ENCODE measurements at places on chromosomes 7 and 10.

GRCh38 chr10:114917927-114918672, 19.9 kb upstream of the TRUB1 start:
- DNase-seq = peak; percentile 92

DNA sequence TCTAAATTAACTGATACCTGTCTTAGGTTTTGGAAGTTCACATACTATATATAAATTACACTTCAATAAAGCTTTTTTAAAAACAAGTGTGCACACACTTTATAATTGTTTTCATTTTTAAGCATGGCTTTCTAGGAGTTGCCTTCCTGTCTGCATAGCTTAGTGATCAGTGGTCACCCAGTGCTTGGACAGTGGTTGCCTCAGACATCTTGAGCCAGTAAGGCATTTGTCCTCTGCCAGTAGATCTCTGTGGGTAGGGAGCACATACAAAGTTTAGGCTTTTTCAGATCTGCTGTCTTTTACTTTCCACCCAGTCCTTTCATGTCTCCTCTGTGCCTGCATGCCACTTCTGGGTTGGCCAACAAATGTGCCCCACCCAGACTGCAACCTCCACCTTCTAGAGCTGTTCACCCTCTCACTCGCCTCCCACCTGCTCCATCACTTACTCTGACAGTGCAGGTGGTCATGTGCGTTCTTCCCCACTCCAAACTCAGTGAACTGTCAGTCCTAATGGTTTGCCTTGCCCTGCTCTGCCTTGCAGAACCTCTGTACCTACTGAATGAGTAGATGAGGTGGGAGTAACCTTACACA, 31.7 kb downstream of the TPST1 start:
- DNase-seq = no peak

DNA sequence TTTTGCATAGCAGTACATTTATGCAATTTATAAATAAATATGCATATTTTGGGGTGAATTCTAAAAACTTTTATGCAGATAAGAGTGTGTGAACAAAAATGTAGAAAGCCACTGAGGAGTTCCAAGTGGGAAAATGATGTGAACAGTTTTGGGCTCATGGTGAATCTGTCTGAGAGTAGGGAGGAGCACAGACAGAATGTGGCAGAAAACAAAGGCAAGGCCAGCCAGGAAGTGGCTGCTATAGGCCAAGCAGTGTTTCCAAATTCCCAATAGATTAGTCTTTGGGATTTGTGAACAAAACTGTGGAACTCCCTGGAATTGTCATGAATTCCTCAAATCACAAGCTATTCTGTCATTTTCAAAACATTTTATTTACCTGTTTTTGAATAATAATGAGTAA, 73.6 kb upstream of the AMPH start:
- no peak for DNase-seq

DNA sequence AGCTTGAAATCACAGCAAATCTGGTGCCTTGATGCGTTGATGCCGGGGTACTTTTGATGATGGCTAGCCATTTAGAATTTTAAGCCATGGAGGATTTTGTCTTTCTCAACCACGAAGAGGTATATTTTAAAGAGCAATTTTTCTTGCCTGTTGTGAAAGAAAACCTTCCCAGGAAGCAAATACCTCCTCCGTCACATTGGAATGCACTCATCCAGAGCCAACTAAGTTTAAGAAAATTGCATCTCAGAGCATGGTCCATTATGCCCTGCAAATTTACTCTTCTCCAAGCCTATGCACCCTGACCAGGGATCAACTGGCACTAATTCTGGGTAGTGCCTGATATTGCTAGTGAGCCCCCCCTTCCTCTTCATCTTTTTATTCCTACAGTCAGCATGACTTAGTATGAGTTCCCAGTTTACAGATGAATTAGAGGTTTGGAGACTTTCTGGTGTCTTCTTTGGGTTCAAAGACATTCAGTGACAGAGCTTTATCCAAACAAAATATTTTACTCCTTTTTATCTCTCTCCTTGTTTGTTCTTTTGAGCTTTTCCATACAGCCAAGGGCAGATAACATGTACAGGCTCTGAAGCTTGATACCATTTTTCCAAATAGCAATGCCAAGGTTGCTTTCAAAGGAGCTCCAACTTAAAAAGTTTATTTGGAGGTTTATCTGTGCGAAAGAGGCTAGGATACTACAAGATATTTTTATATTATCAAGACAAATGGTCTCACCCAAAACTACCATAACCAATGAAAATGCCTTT, 56.6 kb upstream of the ANK3 start:
- DNase-seq = no peak

DNA sequence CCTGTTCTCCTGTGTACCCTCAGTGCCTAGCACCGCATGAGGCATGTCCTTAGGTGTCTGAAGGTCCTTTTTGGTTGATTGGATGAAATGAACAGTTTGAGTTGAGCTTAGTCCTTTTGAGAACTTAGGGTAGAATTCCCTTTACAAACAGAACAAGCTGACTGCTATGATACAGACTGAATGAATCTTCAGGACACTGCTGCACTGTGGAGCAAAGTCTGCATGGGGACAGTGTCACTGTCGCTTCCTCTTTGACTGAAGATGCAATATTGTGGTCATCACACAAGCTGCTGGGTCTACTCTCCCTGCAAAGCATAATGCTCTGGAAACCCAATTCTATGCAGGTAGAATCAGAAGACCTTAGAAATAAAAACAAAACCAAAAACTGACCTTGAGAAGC, 8.6 kb upstream of the PLAU start:
- DNase-seq = no peak

- no peak for DNase-seq
Measured at GRCh38 chr7:3436112-3436511, 135.1 kb downstream of the SDK1 start.

GRCh38 chr10:88551246-88551645, 31.9 kb downstream of the RNLS start:
- DNase-seq = no peak

DNA sequence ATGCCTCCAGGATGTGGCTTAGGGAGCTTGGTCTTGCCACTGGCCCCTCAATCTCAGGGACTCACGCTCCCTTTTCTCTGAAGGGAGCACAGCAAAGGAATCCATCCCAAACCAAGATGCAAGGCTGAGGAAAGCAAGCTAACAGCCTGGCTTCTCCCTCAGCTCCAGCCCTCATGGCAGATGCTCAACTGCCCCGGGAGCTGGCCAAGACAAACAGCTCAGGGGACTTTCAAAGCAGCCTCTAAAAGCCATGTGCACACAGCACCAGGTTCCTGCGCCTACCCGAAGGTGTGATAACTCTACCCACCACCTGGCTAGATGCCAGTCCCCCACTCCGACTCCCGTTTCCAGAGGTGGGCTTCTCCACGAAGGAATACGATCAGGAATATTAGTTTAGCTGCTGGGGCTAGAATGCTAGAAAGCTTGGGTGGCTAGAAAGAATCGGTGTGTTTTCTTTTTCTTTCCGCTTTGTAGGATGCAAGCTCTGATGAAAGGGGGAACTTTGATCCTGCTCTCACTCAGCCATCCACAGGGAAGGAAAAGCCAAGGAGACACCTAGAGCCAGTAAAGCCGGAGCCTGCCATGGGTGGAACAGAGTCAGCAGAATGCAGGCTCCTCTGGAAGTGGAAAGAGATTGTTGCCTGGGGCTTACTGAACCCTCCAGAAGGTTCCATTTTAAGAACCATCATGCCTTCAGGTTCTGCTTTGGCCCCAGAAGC, 89.0 kb upstream of the FGFR2 start:
- DNase-seq = no peak

DNA sequence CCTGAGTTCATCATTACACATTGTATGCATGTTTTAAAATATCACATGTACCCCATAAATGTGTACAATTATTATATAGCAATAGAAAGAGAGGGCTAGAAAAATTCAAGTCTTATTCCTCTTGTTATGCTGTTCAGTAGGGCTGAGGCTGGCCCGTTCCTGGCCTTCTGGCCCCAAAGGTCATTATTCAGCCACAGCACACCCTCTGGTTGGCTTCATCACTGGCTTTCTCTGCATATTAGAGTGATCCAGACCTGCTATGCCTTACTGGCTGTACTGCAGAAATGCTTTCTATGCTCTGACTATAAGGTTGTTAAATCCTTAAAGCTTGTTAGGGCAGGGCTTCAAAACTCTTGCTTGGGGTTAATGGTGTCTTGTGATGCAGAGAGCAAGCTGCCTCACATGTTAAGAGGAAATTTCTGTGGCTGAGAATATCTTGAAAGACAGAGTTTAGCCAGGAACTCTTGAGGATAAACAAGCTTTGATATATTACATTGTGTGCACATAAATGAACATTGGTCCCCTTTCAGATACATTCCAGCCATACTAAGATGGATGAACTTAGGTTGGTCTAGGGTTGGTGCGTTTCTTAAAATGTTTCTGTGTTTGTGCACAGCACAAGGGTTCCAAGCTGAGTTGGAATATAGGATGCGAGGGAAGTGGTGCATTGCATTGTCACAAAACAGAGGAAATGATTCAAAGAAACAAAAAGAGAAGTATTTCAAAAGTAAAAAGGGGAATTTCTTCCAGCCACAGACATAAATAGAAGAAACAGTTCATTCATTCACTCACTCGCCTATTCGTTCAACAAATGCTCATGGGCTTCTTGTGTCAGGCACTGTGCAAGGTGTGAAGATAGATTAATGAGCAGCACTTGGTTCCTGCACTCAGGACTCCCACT, 61.6 kb upstream of the WDR11 start:
- DNase-seq = no peak

- peak; percentile 88 for DNase-seq
Measured at GRCh38 chr7:112930787-112931186, 140.6 kb upstream of the TMEM168 start.

- DNase-seq = no peak
Measured at GRCh38 chr10:14562218-14563075, 212.2 kb downstream of the FAM107B start.

- no peak for DNase-seq
Measured at GRCh38 chr7:154947604-154948003, 55.3 kb downstream of the PAXIP1 start.

DNA sequence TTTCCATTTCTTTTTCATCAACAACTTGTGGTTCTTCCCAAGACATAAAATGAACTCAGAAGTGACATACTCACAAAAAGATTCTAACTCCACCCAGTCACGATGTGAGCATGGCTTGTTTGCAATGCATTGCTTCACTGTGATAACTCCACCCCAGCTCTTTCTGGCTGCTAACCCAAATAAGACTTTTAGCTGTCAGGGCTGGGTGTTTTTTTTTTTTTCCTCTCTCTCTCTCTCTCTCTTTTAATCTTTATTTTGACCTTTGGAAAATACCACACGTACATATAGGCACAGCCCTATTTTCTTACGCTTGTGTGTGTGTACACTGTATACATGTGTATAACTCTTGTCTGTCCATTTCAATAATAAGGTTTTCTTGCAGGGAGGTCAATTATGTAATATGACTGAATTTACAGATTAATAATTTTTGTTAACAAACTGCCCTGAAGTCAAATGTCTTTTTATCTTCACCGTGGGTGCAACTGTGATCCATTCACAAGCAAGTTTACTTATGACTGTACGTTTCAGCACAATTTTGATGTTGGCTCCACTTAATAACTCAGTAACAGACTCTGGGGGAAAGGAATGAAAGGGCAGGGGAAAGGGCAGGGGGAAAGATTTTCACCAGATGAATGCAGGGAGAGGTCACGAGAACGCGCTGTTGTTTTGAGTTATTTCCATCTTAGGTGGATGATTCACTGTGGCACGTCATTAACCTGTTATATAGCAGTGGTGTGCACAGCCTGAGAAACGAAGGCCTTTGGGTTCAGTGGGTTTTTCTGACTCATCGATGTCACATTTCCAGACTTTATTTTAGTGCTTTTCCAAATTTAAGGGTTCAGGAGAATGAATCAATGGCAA, 49.1 kb downstream of the APBB1IP start:
- DNase-seq = peak; percentile 57

- no peak for DNase-seq
Measured at GRCh38 chr7:93592588-93593266, 18.2 kb upstream of the CALCR start.

DNA sequence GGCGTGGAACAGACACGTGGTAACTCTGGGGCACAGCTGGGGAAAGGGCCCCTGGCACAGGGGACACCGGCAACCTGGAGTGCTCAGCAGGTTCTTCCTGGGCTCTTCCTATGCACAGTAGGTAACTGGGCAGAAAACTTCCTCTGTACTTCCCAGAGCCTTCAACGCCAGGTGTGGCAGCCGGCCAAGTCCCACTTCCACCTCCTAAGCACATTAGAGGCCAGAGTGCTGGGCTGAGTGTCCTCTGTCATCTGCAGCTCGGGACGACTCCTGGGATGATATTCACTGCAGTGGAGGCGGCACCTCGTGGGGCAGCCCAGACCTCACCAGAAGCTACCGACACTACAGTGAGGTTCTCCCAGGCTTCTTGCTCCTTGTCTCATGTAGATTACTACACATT, 114.5 kb downstream of the LARP4B start:
- no peak for DNase-seq

DNA sequence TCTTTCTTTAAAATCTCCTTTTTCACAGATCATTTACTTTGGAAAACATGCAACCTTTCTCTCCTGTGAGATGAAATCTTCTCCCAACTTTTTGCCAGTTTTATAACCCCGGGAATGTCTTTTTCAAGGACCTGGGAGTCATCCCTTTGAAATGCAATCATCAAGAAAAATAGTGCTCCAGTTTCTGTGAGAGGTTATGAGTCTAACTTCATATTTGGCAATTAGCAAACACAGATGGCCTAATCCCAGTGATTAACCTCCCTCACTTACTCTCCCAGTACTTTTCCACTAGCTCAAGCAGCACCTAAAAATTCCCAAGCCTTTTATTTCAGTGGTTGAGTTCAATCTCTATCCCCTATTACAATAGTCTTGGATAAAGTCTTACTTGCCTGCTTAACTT, 185.8 kb upstream of the TMEM106B start:
- DNase-seq = no peak

DNA sequence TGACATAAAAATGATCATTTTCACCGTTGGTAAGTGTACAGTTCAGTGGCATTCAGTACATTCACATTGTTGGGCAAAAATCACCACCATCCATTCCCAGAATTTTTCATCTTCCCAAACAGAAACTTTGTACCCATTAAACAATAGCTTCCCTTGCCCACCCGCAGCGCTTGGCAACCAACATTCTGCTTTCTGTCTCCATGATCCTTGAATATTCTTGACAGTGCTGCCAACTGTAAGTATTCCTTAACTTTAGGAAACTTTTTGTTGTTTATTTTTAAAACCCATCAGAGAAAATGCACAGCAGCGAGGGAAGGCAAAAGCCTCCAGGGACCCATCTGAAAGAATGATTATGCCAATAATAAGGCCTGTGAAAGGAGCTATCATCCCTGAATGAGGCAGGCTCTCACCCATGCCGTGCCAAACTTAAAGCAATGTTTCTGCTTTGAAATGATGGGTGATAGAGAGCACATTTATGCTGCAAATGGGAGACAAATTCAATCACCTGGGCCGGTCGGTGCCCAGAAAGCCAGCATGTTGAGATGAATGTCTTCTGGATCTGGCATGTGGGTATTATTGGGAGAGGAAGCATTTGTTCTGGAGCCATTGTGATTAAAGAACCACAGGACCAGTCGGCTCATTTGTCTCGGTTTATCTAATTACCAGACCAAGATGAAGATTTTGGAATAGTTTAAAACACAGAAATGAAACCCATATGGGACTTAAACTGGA, 202.1 kb upstream of the NPVF start:
- no peak for DNase-seq
